Kidney (tissue), 22 donors: ENCODE measurements at places on chromosomes 5 and 9. TPM values are rescaled to one million over a fixed set of nuclear protein-coding genes. Genes with fewer than 3 reads are reported as not detected.

PCDHGB4 gene
- total RNA-seq, result 6.1 TPM

WASHC1 gene
- total RNA-seq, result 24.0 TPM

ANKRD34B gene
- 1.5 TPM for total RNA-seq

PCDHGB1 gene
- 2.9 TPM for total RNA-seq

ECSCR gene
- 34.9 TPM for total RNA-seq

TCF7 gene
- total RNA-seq, result 15.6 TPM

GRIA1 gene
- total RNA-seq, result 0.50 TPM

IFNA2 gene
- not detected for total RNA-seq

MAPK9 gene
- total RNA-seq, result 30.9 TPM

MARCOL gene
- not detected for total RNA-seq

AQP7 gene
- total RNA-seq, result 11.9 TPM

MPDZ gene
- 25.1 TPM for total RNA-seq

PGM5 gene
- total RNA-seq, result 53.1 TPM

OR1Q1 gene
- total RNA-seq, result not detected

BDP1 gene
- 27.6 TPM for total RNA-seq

CDH9 gene
- 2.1 TPM for total RNA-seq

SPEF2 gene
- 19.1 TPM for total RNA-seq

MED22 gene
- 32.7 TPM for total RNA-seq

SPIN1 gene
- total RNA-seq, result 88.7 TPM

HEMGN gene
- 0.16 TPM for total RNA-seq

ELAVL2 gene
- 0.35 TPM for total RNA-seq

SHLD3 gene
- total RNA-seq, result 2.5 TPM

THBS4 gene
- 1.4 TPM for total RNA-seq

MEIKIN gene
- 0.63 TPM for total RNA-seq

PCDHB7 gene
- total RNA-seq, result 2.3 TPM

CCNJL gene
- 1.6 TPM for total RNA-seq

TSLP gene
- total RNA-seq, result 1.4 TPM

PARP8 gene
- 42.5 TPM for total RNA-seq

FAM78A gene
- 6.1 TPM for total RNA-seq

PCDHGA9 gene
- total RNA-seq, result 7.6 TPM

TPRN gene
- 49.5 TPM for total RNA-seq

ZNF354B gene
- total RNA-seq, result 18.3 TPM

ABLIM3 gene
- total RNA-seq, result 21.7 TPM

CCDC183 gene
- total RNA-seq, result 0.88 TPM
